ENCODE measurements at places on chromosomes 2 and 18.

GRCh38 chr2:88739985-88740600 is 48.6 kb downstream of the RPIA start:
- DNase-seq: peak; percentile 65

DNA sequence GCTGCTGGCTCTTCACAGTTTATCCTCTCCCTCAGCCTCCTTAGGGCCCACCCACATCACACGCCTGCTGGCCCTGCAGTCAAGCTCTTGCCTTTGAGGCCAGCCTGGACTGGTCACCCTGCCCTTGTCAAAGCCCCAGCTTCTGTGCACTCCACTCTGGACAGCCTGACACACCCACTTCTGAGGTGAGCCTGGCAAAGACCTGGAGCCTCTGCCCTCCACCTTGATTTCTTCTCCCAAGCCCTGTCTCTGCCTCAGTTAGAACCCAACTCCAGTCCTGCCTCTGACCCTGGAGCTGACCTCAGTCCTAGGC is 37.0 kb upstream of the TAF1B start:
- no peak for DNase-seq

- no peak for DNase-seq
Measured at GRCh38 chr2:230830428-230830827, 34.3 kb upstream of the ITM2C start.

DNA sequence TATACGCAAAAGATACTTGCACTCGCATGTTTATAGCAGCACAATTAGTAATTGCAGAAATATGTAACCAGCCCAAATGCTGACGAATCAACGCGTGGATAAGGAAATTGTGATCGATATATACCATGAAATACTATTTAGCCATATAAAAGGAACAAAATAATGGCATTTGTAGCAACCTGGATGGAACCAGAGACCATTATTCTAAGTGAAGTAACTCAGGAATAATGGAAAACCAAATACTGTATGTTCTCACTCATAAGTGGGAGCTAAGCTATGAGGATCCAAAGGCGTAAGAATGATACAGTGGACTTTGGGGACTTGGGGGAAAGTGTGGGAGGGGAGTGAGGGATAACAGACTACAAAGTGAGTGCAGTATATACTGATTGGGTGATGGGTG is 1008.0 kb upstream of the CRIM1 start:
- DNase-seq: no peak

Data from NCI-H2171 treated with DMSO at 0.1 percent for 48 hours (cell line).